ENCODE measurements at places on chromosomes 4 and X.
A peak's percentile ranks its signal among the peaks of the same experiment; 100 is the strongest.

GRCh38 chrX:132957211-132958090 lies 978 bp downstream of the HS6ST2 start:
- DNase-seq = peak; percentile 10

- peak; percentile 54 for DNase-seq
Measured at GRCh38 chr4:158067646-158068045, 105.2 kb downstream of the GASK1B start.

DNA sequence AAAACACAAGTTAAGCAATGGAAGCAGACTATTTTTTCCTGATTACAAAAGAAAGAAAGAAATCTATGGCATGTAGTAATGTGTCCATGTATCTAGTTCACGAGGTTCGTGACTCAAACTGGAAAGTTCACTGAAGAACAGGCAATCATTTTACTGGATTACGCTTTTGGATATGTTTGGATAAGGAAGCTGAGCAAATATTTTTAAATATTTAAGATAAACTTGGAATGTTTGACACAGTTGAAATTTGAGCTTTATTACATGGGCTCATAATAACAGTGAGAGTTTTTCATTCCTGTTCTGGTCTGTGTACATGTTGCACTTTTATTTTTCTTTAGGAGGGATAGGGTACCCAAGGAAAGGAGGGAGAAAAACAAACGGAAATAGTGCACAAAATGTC lies 244.2 kb upstream of the GK2 start:
- peak; percentile 75 for DNase-seq

DNA sequence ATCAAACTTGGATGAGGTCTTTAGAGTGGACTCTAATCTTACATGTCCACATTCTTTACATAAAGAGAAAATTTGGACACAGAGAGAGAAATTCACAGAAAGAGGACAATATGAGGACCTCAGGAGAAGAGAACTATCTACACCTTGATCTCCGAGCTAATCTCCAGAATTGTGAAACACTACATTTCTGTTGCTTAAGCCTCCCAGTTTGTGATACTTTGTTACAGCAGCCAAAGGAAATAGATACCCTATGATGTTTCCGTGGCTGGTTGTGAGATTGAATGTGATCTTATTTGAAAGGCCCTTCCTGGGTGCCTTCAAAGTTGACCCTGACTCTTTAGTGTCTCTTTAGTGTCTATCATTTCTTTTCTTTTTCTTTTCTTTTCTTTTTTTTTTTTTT lies 326.1 kb upstream of the CLNK start:
- no peak for DNase-seq

DNA sequence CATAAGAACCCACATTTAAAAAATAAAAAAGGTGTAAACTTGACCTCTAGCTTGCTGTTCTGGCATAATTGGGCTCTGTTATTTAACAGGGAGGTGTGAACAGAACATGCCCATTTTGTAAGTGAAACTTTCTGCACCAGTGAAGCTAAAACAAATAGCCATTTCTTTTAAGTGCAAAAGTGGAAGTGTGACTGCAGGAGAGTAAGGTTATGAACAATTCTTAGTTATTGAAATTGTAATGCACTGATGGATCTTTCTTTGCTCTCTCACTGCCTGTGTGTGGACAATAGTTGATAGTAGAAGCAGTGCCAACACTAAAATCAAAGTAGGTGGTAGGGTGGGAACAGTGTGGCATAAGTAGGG lies 12.6 kb downstream of the P2RY10 start:
- no peak for DNase-seq

- DNase-seq = no peak
Measured at GRCh38 chrX:96564595-96564994, 120.0 kb upstream of the DIAPH2 start.

DNA sequence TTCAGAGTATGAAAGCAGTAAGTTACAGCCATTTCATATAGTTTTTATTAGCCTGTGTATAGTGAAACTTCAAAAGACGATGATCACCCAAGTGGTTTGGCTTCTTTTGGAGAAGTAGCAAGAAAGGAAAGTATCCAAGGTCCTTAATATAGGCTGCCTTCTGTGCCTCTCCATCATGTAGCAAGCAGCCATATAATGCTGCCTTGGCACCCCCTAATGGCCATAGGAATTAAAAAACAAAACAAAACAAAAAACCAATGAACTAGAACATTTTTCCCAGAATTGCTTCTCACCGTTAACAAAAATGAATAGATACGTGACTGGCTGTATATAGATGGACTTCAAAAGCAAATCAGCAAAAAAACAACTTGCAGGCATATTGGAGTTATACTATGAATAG lies 18.9 kb downstream of the LAMP2 start:
- DNase-seq = no peak

- peak; percentile 73 for DNase-seq
Measured at GRCh38 chr4:76607266-76607799, 172.3 kb downstream of the SHROOM3 start.

- peak; percentile 94 for DNase-seq
Measured at GRCh38 chr4:86831262-86832130, 17.7 kb downstream of the SLC10A6 start.

- DNase-seq = no peak
Measured at GRCh38 chrX:139382529-139382928, 148.0 kb upstream of the F9 start.

GRCh38 chrX:45628041-45628440 lies 427.4 kb upstream of the DIPK2B start:
- peak; percentile 39 for DNase-seq

- no peak for DNase-seq
Measured at GRCh38 chrX:63934791-63935190, 149.8 kb upstream of the ARHGEF9 start.

- DNase-seq = peak; percentile 7
Measured at GRCh38 chr4:115323106-115323707, 209.8 kb upstream of the NDST4 start.

DNA sequence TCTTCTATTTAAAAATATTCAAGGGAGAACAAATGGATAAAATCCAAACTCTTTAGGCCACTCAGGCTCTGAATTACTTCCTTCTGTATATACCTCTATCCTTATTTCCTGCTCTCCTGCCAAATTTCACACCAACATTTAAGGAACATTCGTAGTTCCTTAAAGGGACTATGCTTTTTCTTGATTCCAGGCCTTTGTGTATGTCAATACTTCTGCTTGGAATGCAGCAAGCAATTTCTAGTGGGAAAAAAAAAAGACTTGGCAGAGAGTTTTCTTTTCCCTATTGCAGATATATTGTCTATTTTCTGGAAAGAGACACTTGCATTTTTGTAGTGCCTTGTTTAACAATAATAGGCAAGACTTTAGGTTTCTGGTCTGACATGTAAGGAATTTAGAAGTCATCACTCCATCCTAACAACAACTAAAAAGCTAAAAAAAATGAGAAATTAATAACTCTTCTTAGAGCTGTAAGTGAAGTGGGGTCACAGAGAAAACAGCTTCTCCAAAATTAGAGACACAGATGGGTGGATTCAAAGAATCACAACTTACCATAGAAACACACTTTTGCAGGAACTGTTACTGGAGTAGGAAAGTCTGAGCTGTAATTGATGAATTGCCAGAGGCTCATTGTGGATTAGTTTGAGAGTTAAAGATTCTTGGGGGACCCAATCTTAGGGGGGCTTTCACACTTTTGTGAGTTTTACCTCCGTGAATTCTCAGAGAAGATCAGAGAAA lies 2.1 kb upstream of the ADH5 start:
- peak; percentile 26 for DNase-seq

- DNase-seq = peak; percentile 13
Measured at GRCh38 chr4:165873298-165874071, 448 bp downstream of the TLL1 start.

DNA sequence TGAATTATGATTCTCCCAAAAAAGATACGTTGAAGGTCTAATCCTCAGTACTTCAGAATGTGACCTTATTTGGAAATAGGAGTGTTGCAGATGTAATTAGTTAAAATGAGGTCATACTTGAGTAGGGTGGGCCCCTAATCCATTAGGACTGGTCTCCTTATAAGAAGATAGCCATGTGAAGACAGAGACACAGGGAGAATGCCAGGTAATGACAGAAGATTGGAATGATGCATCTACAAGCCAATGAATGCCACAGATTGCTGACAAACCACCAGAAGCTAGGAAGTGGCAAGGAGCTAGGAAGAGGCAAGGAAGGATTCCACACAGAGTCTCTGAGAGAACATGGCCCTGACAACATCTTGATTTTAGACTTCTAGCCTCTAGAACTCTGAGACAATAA lies 7.4 kb upstream of the RPS6KA3 start:
- peak; percentile 28 for DNase-seq

DNA sequence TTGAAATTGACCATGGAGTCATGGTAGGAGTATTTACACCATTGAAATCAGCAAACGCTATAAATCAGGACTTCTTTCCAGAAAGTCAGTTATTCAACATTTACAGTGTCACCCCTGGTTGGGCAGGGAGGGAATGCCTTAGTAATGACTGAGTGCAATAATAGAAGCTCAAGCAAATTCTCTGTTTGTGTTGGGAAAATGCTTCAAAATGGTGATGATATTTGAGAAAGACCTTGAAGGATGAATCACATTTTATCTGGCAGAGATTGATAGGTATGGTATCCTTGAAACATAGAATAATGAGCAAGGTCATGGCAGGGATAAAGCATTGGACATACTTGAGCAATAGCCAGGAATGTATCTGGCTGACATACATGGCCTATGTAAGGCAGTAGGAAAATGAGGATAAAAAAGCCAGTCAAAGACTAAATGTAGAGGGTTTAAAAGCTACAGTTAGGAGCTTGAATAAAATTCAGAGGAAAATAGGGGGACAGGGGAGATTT lies 248.7 kb downstream of the FMR1NB start:
- no peak for DNase-seq

DNA sequence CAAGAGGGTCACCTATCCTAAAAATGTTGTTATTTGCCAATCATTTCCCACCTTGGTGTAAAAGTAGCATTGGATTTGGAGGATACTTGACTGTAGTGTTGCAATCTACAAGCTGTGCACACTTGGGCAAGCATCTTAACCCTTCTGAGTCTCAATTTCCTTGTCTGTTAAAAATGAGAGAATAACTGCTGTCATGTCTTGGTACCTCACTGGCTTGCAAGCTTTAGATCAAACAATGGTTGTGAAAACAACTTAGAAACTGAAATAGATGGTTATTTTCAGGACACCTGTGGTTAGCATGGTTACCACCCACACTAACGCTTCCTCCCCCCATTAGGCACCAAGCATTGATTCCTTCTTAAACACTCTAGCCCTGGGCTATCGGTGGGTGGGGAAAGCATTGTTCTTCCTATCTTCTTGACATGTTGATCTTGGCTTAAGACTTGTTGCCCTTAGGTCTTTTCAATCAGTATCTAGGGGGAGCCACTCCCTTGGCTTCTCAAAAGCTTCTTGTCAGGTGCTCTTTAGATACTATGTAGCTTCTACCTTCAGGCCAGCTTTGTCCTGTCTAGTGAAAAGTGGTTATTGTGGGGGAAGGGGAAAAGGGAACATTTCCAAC lies 10.6 kb upstream of the AMOT start:
- DNase-seq = no peak

GRCh38 chr4:129806986-129807385 lies 711.0 kb downstream of the C4orf33 start:
- no peak for DNase-seq

GRCh38 chr4:93802045-93802444 lies 26.5 kb upstream of the ATOH1 start:
- DNase-seq = no peak

GRCh38 chr4:105277702-105278101 lies 131.0 kb downstream of the TET2 start:
- no peak for DNase-seq

DNA sequence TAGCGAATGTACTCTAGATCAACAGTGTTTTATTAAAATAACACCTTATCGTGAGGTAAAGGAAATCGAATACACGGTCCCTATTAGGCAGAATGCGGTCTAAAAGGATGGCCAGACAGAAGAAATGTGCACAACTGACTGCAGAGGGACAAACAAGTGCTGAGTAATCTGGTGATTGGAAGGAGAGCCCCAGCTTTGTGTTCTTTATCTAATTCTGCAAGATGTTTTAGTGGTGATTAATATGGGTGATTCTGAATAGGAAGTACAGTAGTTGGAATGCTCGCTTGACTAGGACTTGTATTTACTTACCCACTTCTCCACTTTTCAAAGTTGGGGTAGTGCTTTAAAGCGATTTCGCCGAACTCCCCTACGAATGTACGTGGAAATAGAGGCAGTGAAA lies 1.2 kb downstream of the WDR44 start:
- DNase-seq = peak; percentile 67

DNA sequence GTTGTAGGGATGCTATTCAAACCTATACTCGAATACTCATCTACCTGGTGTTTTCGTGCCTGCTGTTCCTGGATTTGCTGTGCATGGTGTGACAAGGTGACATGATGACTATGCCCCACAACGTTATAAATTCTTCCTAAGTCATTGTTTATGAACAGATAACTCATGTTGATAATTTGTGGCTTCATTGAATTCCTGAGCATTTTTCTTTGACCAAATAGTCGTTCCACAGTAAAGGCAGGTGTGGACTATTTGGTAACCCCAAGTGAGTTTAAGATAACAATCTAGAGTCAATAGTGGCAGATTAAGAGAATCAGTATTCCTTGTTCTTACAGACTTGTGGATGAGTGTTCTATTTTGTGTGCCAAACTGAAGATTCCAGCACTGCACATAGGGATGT lies 59.9 kb downstream of the SNX25 start:
- DNase-seq = peak; percentile 33

- DNase-seq = no peak
Measured at GRCh38 chr4:99801005-99801699, 15.5 kb upstream of the DAPP1 start.

DNA sequence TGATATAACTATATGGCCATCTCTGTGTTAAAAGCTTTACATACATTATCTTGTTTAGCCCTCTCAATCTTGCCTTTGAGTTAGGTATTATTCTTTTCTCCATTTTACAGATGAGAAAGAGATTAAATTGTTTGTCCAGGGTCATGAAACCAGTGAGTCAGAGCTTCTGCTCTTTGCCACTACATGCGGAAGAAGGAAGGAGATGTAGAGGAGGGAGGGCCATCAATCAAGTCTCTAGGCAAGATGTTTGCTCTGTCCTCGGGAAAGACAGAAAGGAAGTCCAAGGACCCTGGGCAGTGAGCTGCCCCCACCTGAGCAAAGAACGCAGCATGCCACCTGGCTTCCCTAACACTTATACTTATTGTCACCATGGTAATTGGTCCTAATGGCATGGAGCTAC lies 133.7 kb upstream of the IL1RAPL2 start:
- no peak for DNase-seq

GRCh38 chr4:174512745-174513144 lies 9.5 kb downstream of the HPGD start:
- no peak for DNase-seq
